Tibial nerve (tissue), 4 donors: ENCODE measurements at places on chromosomes 2 and 18. TPM values are rescaled to one million over a fixed set of nuclear protein-coding genes. Genes with fewer than 3 reads are reported as not detected.

DNA sequence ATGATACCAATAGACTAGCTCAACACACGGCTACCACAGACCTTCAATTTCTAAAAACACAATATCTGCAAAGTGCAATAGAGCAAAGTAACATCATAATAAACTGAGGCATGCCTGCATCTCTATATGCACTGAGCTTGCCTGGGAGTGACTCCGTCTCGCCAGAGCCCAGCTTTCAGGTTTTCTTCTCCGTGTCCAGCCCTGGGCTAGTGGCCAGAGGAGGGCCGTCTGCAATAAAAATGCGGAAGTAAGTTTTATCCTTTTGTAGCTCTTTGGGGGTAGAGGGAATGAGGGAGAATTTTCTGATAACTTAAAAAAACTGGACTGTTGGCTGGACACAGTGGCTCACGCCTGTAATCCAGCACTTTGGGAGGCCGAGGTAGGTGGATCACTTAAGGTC lies 41.0 kb upstream of the GPR17 start:
- DNase-seq, result no peak
- no peak overlapping the region for H3K27ac ChIP-seq
- H3K27me3 ChIP-seq, result no peaks in the 10 kb centered on the region
- no peaks in the 10 kb centered on the region for H3K36me3 ChIP-seq
- H3K4me3 ChIP-seq, result no peak overlapping the region

DNA sequence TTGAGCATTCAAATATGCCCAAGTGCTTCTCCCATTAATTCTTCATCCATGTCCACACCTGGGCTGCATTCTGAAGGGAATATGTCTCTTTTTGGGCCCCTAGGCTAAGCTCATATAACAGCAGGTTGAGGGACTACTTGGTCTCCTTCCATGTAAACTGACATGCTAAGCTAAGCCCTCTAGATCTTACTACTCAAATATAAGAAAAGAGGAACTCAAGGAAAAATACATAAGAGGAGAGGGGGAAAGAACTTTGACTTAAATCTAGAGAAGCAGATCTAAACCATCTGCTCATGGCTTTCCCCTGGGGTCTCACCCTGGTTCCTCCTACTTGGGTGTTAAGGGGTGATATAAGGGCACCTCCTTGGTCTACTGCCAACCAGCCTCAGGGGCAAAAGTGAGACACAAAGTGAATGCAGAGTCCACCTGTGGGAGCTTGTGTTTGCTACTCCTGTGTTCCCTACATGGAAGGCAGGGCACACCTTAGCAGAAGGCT lies 19.8 kb upstream of the NFU1 start:
- no peak overlapping the region for H3K27ac ChIP-seq
- H3K27me3 ChIP-seq, result no peaks in the 10 kb centered on the region

GRCh38 chr2:119549241-119549640 lies 5.0 kb downstream of the CFAP221 start:
- H3K4me1 ChIP-seq, result no peaks in the 10 kb centered on the region
- no peak overlapping the region for H3K4me3 ChIP-seq
- H3K27ac ChIP-seq, result no peak overlapping the region
- peaks cover 10% of the 10 kb centered on the region for H3K27me3 ChIP-seq
- no peaks in the 10 kb centered on the region for H3K36me3 ChIP-seq
- DNase-seq, result no peak

DNA sequence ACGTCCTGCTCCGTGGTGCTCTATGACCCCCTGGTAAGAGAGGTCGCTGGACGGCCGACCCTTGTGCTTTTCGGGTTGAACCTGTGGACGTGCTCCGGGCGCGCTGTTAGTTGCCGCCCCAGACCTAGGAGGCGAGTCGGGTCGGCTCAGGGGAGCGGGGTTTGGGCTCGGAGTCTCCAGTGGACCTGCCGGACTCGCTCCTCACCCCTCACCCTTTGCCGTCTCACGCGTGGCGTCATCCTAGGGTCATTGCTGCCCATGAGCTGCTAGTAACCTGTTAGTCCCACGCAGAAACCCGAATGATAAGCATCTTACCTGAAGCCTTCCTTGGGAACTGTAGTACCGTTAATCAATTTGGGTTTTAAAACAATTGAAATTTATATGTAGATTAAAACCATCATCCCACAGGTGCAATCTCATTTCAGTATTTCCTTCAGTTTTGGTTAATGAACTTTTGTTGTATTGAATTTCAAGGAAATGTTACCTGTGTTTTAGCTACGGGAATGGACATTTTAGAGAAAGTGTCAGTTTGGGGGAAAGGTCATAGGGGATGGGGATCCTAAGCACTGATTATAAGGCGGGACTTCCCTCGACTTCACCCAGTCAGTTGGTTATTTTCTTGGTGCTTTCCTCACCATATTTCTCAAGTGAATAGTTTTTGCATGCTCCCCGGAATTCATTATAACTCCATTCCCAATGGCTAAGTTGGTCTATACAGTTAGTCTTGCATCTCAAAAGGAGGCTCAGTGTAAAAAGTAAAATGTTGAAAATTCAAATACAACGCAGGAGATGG lies 536 bp downstream of the ELP2 start:
- DNase-seq, result no peak
- H3K27me3 ChIP-seq, result no peaks in the 10 kb centered on the region
- H3K27ac ChIP-seq, result peak overlapping the region; percentile 99
- peak overlapping the region; percentile 91 for H3K4me3 ChIP-seq
- peaks cover 20% of the 10 kb centered on the region for H3K4me1 ChIP-seq

The MROH2A gene
- not detected for total RNA-seq

The HJURP gene
- total RNA-seq, result not detected

The C2orf78 gene
- not detected for total RNA-seq

The TCF23 gene
- not detected for total RNA-seq
